ENCODE measurements at places on chromosomes 1 and 21. TPM values are rescaled to one million over a fixed set of nuclear protein-coding genes. Genes with fewer than 3 reads are reported as not detected.

The TOMM40L gene
- 6.5 TPM for total RNA-seq

The UBAP2L gene
- 133 TPM for total RNA-seq

DNA sequence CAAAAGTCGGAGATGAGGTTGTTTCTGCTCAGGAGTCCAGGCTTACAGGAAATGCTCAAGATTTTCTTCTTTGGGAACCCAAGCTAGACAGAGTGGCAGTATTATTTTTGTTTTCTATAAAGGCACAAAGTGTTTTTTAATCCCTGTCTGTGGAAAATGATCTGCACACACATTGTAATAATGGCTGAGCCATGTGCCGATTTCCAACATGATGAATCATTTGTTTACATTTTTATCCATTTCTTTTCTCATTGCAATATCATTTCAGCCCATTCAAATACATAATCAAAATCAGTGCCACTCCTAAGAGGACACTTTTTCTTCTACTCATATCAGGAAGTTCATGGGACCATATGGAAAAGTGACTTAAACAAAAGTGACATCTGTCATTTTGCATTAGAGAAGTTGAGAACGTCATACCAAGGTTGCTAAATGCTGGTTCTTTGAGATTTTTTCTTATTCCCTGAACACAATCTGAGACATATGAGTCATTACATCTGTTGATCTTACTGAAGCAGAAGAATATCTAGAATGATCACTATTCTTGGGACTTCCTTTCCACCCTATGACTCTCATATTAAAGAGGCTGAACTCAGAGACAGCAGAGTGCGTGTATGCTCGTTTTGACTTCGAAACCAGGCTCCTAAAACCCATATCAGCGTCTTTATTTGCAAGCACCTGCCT lies 44.9 kb downstream of the ACTA1 start:
- no peak overlapping the region for H3K4me3 ChIP-seq
- H3K27ac ChIP-seq = no peak overlapping the region
- H3K4me1 ChIP-seq = no peaks in the 10 kb centered on the region

GRCh38 chr1:167529829-167530474 lies 11.6 kb upstream of the CD247 start:
- no peaks in the 10 kb centered on the region for H3K36me3 ChIP-seq
- H3K27me3 ChIP-seq = no peaks in the 10 kb centered on the region
- H3K4me3 ChIP-seq = no peak overlapping the region

DNA sequence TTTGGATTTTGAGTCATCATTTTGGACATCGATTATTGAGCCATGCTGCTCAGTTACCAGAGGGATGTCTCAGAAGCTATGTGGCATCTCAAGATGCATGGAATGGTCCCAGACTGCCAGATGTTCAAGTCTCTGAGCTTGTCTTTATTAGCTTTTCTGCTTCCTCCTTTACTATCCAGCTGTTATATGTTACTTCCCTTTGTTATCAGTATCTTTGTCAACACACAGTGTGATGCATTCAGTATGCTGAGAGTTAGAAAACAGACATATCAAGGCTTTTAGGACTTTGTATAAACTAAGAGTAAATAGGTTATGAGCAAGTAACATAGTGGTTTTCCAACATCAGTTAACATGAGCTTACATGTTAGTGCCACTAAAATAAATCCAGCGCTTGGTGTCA lies 474.5 kb downstream of the DSCAM start:
- no peaks in the 10 kb centered on the region for H3K36me3 ChIP-seq
- H3K27me3 ChIP-seq = no peaks in the 10 kb centered on the region

DNA sequence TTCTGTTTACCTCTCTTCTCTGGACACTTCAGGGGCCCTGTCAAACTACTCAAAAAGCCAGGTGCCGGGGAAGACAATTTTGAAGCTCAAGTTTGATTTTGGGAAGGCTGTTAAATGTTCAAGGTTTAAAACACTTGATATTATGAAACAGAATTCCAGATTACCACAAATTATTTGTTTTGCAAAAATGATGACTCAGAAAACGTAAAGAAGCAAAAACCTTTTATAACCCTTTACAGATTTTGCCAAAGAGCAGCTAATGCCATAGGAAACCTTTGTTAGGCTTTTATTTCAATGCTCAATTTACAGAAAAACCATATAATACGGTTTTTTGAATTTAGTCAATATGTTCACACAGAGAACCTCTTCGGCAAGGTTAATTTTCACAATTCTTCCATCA lies 593.4 kb upstream of the ZP4 start:
- DNase-seq = no peak
- no peaks in the 10 kb centered on the region for H3K36me3 ChIP-seq
- no peaks in the 10 kb centered on the region for H3K27me3 ChIP-seq
- H3K4me3 ChIP-seq = no peak overlapping the region

DNA sequence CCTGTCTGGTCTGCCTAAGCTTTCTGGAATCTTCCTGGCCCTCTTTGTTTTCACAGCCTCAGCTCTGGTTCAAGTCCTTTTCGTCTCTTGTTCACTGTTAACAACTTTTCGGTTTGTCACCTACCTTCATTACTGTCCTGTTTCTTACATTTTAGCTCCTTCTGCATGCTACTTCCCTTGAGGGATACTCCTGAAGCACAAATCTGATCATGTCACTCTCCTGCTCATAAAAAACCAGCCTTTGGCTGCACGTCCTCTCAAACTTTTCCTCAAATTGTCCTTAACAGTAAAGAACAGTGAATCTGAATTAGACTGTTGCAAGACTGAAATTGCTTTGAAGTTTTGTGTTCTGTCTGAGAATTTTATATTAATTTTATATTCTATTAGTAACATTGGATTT lies 3.3 kb downstream of the RAVER2 start:
- H3K27ac ChIP-seq = no peak overlapping the region
- no peaks in the 10 kb centered on the region for H3K36me3 ChIP-seq
- H3K4me1 ChIP-seq = no peaks in the 10 kb centered on the region
- H3K4me3 ChIP-seq = no peak overlapping the region

DNA sequence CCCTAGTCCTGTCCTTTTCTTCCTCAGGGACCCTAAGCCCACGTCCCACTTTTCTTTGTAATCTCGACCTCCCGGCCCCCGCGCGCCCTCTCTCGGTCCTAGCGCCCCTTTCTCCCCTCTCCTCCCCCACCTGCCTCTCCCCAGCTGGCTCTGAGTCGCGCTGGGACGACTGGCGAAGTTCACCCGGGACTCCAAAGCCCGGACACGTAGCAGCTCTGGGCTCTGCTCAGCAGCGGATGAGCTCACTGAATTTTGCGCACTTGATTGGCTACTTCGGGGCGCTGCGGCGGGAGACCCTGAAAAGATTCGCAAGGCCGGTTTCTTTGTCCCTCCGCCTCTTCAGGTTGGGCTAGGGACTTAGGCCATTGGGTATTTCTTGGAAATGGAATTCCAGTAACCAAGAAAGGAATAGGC lies 16.3 kb upstream of the ACKR1 start:
- H3K4me3 ChIP-seq = peak overlapping the region; percentile 16
- DNase-seq = peak; percentile 63
- H3K4me1 ChIP-seq = peaks cover 2% of the 10 kb centered on the region
- no peaks in the 10 kb centered on the region for H3K27me3 ChIP-seq

- no peak overlapping the region for H3K27ac ChIP-seq
- no peaks in the 10 kb centered on the region for H3K4me1 ChIP-seq
- no peak for DNase-seq
- H3K4me3 ChIP-seq = no peak overlapping the region
- H3K36me3 ChIP-seq = no peaks in the 10 kb centered on the region
- no peaks in the 10 kb centered on the region for H3K27me3 ChIP-seq
Observed at GRCh38 chr1:183654706-183655105, 1.6 kb upstream of the APOBEC4 start.

The APOBEC4 gene
- total RNA-seq = not detected

GRCh38 chr1:19639999-19640362 lies 4.1 kb upstream of the NBL1 start:
- H3K4me1 ChIP-seq = peaks cover 9% of the 10 kb centered on the region
- no peak overlapping the region for H3K4me3 ChIP-seq
- peak overlapping the region; percentile 14 for H3K27ac ChIP-seq
- DNase-seq = no peak
- H3K27me3 ChIP-seq = no peaks in the 10 kb centered on the region

DNA sequence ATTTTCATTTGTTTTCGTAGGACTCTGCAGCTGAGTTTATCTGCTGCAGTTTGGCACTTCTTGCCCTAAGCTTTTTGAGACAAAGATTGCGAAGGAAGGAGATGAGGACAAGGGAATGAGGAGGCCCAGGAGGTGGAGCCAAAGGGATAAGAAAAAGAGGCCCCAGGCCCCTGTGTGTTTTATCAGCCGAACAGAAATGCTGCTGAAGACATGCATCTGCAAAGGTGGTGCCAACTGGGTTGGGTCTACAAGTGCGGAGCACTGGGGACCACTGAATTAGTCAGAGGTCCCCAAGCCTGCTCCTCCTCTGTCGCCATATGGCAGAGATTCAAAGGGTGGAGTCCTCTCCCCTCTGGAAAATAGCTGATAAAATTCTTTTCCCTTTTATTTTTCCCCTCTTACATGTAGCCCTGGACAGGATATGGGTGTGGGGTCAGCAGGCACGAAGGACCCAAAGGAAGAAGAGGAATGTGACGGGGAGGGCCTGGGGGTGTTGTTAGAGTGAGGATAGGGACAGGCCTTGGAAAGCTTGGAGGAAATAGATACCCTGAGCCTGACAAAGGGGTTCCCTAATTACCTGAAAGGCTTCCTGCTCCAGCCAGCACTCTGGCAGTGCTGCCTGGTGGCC lies 2.7 kb downstream of the CD34 start:
- H3K27me3 ChIP-seq = no peaks in the 10 kb centered on the region
- H3K36me3 ChIP-seq = no peaks in the 10 kb centered on the region
- peak overlapping the region; percentile 59 for H3K27ac ChIP-seq
- peak; percentile 41 for DNase-seq
- peaks cover 7% of the 10 kb centered on the region for H3K4me1 ChIP-seq

- DNase-seq = no peak
- no peak overlapping the region for H3K27ac ChIP-seq
Observed at GRCh38 chr1:53390736-53391135, 62.9 kb upstream of the LRP8 start.

The PODN gene
- total RNA-seq = 154 TPM

The TNNT2 gene
- 0.36 TPM for total RNA-seq

GRCh38 chr1:85027242-85027983 lies 20.9 kb downstream of the MCOLN3 start:
- H3K27ac ChIP-seq = no peak overlapping the region
- no peaks in the 10 kb centered on the region for H3K4me1 ChIP-seq
- no peak for DNase-seq
- no peak overlapping the region for H3K4me3 ChIP-seq
- H3K27me3 ChIP-seq = no peaks in the 10 kb centered on the region

DNA sequence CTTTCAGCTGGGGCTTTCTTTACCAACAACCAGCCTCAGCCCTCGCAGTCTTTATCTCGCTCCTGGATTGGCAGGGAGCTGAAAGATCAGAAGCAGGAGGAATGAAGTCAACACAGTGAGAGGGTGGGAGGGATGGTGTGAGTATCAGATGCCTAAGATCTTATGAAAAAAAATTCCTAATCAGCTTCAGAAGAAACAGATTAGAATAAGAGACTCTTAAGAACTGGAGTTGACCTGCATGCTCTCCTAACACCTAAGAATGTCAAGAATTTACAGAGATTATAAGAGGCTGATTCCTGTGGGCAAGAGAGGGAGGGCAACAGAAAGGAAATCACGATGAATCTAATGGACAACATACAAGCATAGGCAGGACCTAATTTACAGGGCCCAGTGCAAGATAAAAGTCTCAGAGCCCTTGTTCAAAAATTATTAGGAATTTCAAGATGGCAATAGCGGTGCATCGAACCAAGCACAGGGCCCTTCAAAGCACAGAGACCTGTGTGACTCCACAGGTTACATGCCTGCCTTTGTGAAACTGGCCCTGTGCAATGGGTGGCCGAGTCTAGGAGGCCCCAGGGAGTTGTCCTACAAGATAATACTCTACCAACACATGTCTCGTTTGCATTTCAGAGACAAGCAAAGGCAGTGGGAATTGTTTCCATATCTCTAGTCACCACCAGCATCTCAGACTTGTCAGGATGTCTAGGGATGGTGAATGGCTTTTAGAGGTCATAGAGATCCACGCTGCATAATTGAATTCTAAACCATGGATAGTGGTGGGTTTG lies 65.3 kb upstream of the PPP2R5A start:
- H3K4me1 ChIP-seq = no peaks in the 10 kb centered on the region
- H3K4me3 ChIP-seq = no peak overlapping the region
- no peaks in the 10 kb centered on the region for H3K27me3 ChIP-seq
- no peak overlapping the region for H3K27ac ChIP-seq
- no peak for DNase-seq

DNA sequence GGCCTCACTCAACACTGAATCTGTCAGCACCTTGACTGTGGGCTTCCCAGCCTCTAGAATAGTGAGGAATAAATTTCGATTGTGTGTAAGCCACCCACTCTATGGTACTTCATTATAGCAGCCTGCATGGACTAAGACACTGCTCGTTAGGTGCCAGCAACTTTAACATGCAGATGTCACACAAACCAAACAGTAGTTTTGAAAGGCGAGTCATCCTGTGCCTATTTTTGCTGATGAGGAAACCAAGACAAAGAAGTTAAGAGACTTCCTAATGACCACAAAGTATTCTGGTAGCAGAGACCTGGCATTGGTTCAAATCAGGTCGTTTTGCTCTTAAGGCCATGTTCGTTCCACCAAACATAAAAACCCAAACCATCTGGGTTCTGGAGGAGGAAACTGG lies 42.9 kb downstream of the BATF3 start:
- DNase-seq = no peak
- no peak overlapping the region for H3K27ac ChIP-seq
- no peak overlapping the region for H3K4me3 ChIP-seq
- H3K4me1 ChIP-seq = no peaks in the 10 kb centered on the region
- H3K27me3 ChIP-seq = no peaks in the 10 kb centered on the region
- no peaks in the 10 kb centered on the region for H3K36me3 ChIP-seq

DNA sequence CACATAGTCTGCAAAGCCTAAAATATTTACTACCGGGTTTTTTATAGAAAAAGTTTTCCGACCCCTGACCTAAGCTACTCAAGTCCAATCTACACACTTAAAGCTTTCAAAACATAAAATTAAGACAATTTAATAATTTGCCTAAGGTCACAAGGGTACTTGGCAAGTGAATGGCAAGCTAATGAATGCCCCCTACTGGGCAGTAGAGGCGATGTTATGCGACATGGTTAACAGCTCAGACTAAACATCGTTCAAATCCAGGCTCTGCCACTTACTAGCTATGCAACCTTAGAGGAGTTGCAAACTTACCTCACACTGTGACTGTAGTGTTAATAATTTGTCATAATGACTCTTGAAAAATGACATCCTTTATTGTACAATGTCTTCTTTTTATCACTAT lies 317.2 kb upstream of the NFIA start:
- no peak for DNase-seq
- H3K36me3 ChIP-seq = no peaks in the 10 kb centered on the region
- H3K4me1 ChIP-seq = no peaks in the 10 kb centered on the region
- no peak overlapping the region for H3K4me3 ChIP-seq
- H3K27me3 ChIP-seq = no peaks in the 10 kb centered on the region

The CNR2 gene
- total RNA-seq = not detected

Measured in ovary (tissue), 10 donors.